Small intestine (tissue), 16 donors: ENCODE measurements at places on chromosomes 5 and 9.

GRCh38 chr9:95095641-95096355 lies 221.7 kb downstream of the FANCC start:
- DNase-seq, result no peak

- no peak for DNase-seq
Observed at GRCh38 chr9:111805830-111806241, 11.1 kb upstream of the SHOC1 start.

- peak; percentile 68 for DNase-seq
Observed at GRCh38 chr5:61330341-61330844, 1.7 kb upstream of the ZSWIM6 start.

DNA sequence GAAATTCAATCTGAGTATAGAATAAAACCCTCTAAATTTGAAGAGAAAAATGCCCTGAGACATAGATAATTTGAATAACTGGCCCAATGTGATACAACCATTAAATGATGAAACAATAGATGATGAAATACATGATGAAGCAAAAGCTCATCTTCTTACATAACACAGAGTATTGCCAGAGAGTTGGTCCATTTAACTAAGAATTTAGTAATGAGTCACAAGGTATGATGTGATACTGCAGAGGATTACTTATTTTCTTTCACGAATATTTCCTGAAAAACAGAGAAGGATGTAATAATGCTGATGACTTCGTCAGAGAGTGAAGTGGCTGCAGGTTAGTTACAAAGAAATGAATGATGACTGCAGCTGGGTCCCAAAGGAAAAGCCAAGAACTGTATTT lies 379.3 kb downstream of the CDH12 start:
- no peak for DNase-seq

- DNase-seq, result peak; percentile 65
Observed at GRCh38 chr9:136629879-136630661, 32.6 kb upstream of the EGFL7 start.

DNA sequence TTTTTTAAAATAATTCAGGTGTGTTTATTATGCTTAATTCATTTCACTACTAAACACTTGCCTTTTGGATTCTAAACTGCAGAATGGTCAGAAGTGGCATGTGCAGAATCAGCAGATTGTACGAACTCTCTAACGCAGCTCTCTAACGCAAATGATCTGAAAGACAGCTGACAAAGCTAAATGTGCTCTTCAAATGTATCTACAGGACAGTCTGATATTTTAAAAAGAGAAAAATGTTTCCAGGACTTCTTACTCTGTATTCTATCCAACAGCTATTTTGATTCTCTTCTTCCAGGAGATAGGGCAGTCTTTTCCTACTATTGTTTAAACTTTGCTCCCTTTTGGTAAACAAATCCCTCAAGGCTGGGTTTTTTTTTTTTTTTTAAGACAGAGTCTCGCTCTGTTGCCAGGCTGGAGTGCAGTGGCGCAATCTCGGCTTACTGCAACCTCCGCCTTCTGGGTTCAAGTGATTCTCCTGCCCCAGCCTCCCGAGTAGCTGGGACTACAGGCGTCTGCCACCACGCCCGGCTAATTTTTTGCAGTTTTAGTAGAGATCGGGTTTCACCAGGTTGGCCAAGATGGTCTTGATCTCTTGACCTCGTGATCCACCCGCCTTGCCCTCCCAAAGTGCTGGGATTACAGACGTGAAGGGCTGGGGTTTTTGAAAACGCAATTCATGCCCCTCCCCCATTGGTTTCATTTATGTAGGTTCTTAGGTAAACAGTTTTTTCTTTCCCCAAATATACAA lies 1.2 kb downstream of the NMRK1 start:
- peak; percentile 66 for DNase-seq

- DNase-seq, result no peak
Observed at GRCh38 chr5:3107156-3107611, 355.7 kb upstream of the IRX2 start.

DNA sequence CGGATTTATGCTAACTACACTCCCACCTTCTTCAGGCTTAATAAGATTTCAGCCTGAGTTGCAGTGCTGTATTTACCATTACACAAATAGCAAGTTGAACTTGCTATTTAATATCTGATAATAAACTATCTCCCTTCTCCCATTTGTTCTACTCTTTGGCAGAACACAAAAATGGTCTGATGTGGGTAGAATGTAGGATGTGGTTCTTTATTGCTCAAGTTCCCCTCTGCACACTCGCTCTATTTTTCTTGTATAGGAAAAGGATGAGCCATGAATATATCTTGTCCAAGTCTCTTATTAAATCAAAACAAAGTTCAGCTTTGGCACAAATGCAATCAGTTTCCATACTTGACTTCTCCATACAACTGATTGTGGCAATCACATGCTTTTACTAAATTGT lies 37.2 kb upstream of the KIF2A start:
- no peak for DNase-seq

GRCh38 chr5:99275128-99275527 lies 346.3 kb upstream of the CHD1 start:
- DNase-seq, result no peak

- DNase-seq, result no peak
Observed at GRCh38 chr5:162025312-162025711, 42.3 kb upstream of the GABRG2 start.

GRCh38 chr9:14400658-14400995 lies 86.7 kb upstream of the NFIB start:
- peak; percentile 7 for DNase-seq

GRCh38 chr5:154380263-154380662 lies 65.5 kb upstream of the SAP30L start:
- DNase-seq, result no peak

GRCh38 chr9:5748438-5748837 lies 84.5 kb downstream of the ERMP1 start:
- no peak for DNase-seq

DNA sequence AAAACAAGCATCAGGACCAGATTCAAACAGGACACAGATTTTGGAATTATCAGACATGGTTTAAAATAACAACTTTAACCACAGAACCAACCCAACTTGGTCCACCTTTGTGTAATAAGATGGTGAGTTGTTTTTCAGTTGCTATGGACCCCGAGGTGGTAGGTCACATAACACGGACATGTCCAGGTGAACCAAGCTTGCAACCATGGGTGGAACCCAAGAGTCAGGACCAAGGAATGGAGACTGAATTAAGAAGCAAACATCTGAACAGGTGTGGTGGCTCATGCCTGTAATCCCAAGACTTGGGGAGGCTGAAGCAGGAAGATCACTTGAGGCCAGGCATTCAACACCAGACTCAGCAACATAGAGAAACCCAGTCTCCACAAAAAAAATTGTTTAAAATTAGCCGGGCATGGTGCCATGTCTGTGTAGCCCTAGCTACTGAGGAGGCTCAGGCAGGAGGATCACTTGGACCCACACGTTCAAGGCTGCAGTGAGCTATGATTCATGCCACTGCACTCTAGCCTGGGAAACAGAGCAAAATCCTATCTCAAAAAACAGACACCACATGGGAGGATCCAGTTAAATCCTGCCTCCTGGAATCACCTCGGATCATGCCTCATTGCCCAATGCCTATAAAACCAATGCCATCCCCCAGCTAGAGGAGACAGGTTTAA lies 10.6 kb downstream of the PTBP3 start:
- no peak for DNase-seq

DNA sequence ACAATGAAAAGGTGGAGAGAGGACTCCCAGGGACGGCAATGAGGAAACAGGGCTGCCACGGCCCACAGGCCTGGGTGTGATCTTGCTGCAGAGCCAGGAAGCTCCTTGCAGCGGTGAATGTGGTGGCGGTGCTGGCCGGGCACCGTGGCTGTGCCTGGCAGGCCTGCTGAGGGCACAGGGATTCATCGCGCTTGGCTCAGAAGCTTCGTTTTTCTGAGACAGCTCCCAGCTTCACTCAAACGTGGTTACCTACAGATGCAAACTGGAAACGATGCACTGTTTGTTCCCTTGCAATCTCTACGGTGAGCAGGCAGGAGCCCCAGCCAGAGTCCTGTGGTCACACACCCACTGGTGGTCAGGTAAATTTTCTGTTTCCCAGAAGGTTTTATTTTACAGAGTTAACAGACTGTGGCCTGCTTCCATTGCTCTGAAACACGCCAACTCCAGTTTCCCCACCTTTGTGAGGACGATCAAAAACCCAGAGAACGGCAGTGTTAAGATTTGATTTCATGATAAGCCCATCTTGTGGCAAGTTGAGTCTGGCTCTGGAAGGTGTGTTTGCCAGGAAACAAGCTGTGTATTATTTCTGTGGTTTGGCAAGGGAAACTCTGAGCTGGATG lies 183.9 kb downstream of the AUH start:
- DNase-seq, result no peak

GRCh38 chr5:79229357-79230174 lies 6.4 kb upstream of the JMY start:
- DNase-seq, result no peak

GRCh38 chr9:87714819-87715218 lies 11.1 kb upstream of the CTSL start:
- DNase-seq, result peak; percentile 21

DNA sequence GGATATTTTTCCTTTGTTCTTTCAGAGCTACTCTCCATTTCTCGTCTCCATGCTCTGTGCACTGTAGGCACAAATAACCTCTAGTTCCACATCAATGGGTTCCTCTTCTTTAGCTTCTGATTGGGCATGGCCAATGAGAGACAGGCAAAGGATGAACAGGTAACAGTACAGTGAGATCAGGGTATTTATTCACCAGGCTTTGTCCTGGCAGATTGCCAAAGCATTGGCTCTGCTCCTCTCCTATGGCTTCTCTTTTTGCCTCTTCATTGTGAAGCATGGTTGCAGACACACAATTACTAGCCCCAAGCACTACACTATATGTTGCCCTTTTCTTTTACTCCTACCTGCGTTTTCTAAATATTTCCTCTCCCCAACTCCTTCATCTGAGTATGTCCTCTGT lies 215.1 kb upstream of the ARRDC3 start:
- DNase-seq, result no peak

DNA sequence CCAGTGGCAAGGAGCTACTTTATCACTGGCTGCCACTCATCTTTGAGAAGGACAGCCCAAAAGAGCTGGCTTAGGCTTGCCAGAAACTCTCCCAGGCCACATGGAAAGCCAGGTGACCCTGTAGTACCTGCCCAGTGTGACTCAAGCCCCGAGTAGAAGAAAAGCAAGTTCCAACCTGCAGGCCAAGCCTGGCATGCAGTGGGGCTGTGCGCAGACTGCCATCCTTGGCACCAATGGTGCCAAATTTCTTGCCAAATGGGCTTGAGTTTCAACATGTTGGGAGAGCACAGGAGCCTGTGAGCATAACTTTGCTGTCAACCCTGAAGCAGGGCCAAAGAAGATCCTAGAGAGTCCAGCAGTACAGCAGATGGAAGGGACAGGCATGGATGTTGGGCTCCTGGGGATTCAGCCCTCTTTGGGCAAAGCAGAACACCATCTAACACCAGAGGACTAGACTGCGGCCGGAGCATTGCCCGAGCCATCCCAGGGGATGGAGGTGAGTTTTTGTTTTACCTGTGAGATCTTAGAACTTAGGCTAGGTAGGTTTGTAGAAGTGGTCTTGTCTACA lies 27.3 kb upstream of the SHB start:
- DNase-seq, result no peak

DNA sequence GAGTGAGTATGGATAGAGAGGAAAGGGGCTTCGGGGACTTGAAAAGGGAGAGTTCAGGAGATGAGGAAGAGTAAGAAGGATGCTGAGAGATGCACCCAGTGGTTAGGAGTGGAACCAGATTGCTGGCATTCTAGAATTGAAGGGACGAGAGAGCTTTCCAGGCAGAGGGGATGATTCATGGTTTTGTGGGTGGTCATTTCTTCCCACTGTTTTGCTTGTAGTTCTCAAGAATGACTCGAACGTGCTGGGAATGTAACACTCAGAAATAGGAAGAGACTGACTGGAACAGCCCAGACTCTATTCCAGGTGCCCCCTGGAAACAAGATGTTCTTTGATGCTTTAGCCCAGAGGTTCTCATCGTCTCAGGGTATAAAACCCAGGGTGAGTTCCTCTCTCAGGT lies 294.2 kb downstream of the ICE1 start:
- DNase-seq, result no peak

- DNase-seq, result peak; percentile 52
Observed at GRCh38 chr9:101478444-101478843, 42.9 kb upstream of the ALDOB start.

GRCh38 chr5:264338-264737 lies 7.1 kb upstream of the PDCD6 start:
- DNase-seq, result no peak

DNA sequence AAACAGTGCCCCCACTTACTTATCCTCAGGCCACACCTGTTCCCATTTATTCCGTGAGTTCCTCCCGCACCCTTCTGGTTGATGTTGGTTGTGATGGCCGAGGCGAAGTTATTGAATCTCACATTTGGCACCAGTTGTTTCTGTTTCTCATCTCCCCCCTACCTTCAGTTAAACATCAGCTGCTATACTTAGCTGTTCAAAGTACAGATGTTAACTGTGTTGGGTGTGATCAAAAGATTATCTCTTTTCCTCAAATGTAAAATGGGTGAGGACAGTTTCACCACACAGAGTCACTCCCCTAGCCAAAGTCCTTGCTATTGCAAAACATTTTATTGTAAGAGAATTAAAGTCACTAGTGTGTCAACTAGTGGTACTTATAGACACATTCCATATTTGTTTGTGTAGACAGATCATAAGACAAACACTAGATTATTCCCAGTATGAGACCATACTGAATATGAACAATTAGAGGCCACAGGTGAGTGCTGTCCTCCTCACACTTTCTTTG lies 43.2 kb upstream of the PRSS3 start:
- peak; percentile 95 for DNase-seq

DNA sequence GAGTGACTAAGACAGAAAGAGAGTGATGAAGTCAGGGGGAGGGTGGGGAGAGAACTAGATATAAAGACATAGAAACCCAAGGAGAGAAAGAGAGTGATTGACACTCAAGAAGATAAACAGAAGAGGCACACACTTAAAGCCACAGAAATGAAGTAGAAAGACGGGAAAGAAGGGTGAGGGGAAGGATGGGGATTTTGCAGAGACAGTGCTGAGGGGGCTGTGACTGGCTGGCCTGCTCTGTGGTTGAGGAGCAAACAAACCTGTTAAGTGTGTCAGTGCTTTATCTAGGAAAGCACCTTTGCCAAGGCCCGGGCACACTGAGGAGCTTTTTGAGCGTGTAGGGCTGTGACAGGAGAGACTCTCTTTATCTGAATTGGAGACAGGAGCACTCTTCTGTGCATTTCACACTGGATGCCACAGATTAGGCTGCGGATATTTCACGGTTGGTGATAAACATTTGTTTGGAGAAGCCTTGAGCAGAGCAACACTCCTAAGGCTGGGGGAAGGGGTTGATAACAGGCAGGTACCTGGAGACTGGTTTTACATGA lies 109.1 kb downstream of the DOCK2 start:
- no peak for DNase-seq

DNA sequence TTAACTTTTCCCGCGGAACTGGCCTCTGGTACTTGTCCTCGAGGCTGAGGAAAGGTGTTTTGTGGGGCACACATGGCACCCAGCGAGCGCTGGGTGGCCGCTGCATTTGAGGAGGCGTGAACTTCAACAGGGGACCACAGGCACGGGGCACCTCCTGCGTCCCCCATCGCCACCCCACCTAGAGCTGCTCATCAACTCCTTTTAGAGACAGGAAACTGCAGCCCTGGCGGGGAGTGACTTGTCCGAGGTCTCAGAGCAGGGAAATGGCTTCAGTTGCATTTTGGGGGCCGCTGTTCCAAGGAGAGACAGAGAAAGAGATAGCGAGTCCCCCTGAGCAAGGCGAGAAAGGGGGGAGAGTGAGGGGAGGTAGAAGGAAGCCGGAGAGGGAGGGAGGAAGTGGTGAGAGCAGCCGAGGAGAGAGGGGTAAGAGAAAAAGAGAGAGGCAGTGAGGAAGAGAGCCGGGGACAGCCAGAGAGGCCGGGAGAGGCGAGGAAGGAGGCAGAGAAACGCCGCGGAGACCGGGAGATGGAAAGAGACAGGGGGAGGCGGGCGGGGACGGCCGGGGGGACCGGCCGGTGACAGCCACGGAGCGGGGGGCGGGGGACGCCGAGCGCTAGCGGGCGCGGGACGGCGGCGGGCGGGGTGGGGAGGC lies 12.5 kb upstream of the LHX2 start:
- no peak for DNase-seq
